ENCODE measurements at places on chromosomes 4 and X.

- DNase-seq: no peak
These were observed 648.7 kb downstream of the GRID2 start for GRCh38 chr4:92952426-92952825.

GRCh38 chrX:120308959-120309872, 2.0 kb downstream of the TMEM255A start:
- peak; percentile 33 for DNase-seq

DNA sequence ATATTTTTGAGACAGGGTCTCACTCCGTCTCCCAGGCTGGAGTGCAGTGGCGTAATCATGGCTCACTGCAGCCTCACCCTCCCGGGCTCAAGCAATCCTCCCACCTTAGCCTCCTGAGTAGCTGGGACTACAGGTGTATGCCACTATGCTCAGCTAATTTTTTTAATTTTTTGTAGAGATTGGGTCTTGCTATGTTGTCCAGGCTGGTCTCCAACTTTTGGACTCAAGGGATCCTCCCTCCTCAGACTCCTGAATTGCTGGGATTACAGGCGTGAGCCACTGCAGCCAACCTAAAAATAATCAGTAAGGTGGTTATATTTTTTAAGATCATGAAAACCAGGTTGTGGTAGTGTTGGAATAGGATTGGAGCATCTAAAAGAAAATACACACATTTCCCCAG, 38.1 kb downstream of the TMEM156 start:
- no peak for DNase-seq

GRCh38 chr4:26459756-26460530, 30.3 kb downstream of the CCKAR start:
- DNase-seq: peak; percentile 39

- no peak for DNase-seq
These were observed 32.2 kb downstream of the TBC1D14 start for GRCh38 chr4:6941796-6942195.

DNA sequence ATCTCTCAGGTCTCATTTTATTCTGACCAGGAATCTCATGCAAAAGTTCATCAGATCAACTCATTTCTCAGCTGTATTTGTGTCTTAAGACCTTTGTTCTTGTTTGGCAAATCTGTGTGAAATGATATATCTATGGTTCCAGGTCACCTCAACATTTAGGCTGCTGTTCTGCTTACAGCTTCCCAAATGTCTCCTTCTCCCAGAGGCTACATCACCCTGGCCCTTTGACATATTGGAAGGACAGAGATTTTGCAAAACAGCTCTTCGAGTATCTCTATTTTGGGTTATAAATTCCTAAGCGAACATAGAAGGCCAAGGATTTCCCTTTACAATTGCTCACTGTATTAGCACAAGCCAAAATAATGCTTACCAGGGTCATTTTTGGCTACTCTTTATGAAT, 57.5 kb upstream of the GIMD1 start:
- DNase-seq: no peak

GRCh38 chr4:5724377-5724776, 13.4 kb downstream of the EVC start:
- no peak for DNase-seq

DNA sequence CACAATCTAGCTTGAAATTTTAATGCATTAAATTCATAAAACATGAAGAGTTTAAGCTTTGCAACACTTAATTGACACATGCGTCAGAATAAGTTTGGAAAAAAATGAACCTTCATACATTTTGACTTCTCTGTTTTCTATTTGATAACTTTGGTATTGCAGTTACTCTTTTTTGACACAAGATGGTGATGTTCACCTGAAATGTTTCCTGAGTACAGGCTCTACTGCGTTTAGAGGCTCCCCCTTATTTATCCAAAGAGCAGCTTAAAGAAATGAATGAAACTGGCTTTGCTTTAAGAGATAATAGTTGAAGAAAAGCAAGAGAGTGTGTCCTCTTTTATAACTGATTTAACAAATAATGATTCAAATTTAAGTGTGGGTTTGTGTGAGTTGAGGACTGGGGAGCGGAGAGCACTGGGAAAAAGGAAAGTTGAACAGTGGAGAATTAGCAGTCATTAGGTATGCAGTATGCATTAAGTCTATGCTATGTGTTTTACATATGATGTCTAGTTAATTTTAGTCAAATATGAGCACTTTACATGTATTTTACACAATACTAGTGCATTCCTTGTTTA, 180.6 kb upstream of the NUDT6 start:
- DNase-seq: peak; percentile 78

- no peak for DNase-seq
These were observed 1.9 kb downstream of the NUDT6 start for GRCh38 chr4:122920473-122920872.

DNA sequence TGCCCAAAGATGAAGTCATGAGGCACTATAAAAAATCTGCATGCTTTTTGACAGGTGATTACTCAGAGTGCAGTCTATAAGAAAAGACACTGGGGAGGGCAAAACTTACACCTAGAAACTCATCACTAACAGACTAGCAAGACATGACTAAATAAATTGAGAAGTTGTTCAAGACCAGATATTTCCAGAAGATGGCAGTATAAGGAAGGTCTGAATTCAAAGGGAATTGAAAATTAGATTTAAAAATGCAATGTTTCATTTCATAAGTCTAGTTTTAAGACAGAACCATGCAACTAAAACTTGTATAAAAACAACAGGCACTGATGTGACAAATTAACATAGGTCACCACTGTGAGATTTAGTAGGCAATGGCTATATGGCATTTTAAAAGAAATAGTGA, 232.5 kb upstream of the POF1B start:
- peak; percentile 23 for DNase-seq

- DNase-seq: no peak
These were observed 1065.7 kb upstream of the FTHL17 start for GRCh38 chrX:32137525-32137924.

- DNase-seq: no peak
These were observed 58.7 kb downstream of the TEC start for GRCh38 chr4:48210966-48211328.
